Fibroblast of the aortic adventitia (primary cell): ENCODE measurements at places on chromosomes 2 and 18. TPM values are rescaled to one million over a fixed set of nuclear protein-coding genes. Genes with fewer than 3 reads are reported as not detected.

XIRP2 gene
- total RNA-seq: 0.09 TPM in 1 of 2 replicates, not detected in the other

KIAA2012 gene
- total RNA-seq: not detected in 2 replicates

SLC8A1 gene
- total RNA-seq: 39.1 and 112 TPM in 2 replicates

UGT1A3 gene
- total RNA-seq: not detected in 2 replicates

FSHR gene
- not detected in 2 replicates for total RNA-seq

PROKR1 gene
- total RNA-seq: not detected in 2 replicates

CHST9 gene
- not detected in 2 replicates for total RNA-seq

LYPD6 gene
- 0.54 TPM in 1 of 2 replicates, not detected in the other for total RNA-seq

APOB gene
- total RNA-seq: under 0.01 TPM in 1 of 2 replicates, not detected in the other

SLC35F5 gene
- 164 and 174 TPM in 2 replicates for total RNA-seq

GPR75 gene
- total RNA-seq: 0.25 and 2.4 TPM in 2 replicates

TSPYL6 gene
- 0.25 TPM in 1 of 2 replicates, not detected in the other for total RNA-seq
